ENCODE measurements at places on chromosomes 2 and 18.

- DNase-seq = no peak
Observed at GRCh38 chr2:192091476-192091875, 103.3 kb downstream of the TMEFF2 start.

DNA sequence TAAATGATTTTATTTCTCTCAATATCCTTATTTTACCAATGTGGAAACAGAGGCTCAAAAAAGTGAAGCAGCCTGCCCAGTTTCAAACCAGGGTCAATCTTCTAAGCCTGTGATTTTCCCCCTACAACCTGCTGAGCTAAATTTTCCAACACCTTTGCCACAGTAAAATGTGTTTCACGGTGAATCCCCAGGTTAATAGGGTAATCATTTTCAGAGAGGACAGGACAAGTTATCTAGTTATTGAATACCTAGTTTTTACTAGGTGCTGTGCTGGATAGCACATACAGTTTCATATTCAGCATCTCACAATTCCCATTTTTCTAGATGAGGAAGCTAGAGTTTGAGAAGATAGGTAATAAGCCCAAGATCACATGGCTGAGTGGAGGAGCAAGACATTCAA is 236.6 kb downstream of the PTH2R start:
- no peak for DNase-seq

DNA sequence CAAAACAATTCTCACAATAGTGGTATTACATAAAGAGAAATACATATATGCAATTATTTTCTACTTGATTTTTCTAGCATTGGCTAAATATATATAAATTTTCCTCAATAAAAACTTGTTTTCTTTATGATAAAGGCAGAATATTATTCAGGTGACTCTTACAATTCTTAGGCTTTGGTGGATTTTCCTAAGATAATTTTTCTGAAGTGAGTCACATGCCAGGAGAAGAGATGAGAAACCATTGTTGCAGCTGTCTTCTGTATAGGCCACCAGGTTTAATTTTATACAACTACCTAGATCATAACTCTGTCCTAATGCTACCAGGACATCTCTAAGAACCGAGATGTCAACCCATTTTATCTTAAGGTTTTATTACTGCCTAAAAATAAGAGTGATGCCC is 552.4 kb upstream of the CDH2 start:
- DNase-seq = peak; percentile 64

GRCh38 chr2:240614391-240614790 is 10.9 kb upstream of the GPR35 start:
- no peak for DNase-seq

DNA sequence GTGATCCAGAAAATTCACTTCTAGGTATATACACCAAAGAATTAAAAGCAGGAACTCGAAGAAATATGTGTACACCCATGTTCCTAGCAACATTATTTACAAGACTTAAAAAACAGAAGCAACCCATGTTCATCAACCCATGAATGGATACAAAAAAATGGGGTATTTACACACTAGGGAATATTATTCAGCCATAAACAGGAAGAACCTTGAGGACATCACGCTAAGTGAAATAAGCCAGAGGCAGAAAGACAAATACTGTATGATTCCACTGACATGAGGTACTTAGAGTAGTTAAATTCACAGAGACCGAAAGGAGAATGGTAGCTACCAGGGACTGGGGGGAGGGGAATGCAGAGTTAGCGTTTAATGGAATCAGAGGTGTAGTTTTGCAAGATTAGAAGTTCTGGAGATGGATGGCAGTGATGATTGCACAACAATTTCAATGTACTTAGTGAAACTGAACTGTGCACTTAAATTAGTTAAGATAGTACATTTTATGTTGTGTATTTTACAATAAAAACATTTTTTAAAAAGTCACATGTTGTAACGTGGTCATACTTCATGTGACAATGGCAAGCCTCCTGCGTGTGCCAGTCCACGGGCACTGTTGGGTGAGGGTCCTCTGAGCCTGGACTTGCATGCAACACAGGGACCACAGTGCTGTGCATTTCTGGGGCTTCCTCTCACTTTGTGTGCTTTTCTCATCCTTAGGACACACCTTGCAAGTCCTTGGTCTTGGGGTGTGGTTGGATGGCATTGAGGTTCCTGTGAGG is 206.1 kb upstream of the HDAC4 start:
- DNase-seq = no peak

DNA sequence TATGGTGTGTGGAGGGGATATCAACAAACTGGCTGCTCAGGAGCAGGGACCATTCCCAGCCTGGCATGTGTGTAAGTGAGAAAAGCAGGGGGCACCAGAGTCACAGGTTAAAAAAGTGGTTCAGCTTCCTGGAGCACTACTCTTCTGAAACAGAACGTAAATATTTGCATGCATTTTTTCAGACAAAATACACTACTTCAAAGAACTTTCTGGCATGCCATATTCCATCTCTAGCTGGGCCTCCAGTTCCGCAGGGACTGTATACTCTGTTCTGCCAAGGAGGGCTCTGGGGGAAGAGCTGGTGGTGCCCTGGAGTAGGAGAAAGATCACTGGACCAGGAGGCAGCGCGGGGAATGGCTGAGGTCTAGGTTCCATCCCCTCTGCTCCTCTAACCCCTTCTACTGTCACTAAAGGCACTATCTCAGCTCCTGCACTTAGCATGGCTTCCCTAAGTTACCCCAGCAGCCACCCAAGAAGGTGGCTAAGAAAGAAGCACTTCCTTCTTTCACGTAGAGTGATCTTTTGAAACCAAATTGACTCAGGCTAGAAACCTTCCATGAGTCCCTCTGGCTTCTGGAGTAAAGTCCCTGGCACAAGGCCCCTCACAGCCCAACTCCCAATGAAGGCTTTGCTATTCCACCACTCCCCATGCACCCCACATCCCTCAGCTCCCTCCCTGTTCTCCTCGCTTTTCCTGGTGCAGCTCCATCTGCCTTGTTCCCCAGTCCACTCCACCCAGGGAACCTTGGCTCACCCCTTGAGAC is 57.6 kb upstream of the CABLES1 start:
- peak; percentile 26 for DNase-seq

DNA sequence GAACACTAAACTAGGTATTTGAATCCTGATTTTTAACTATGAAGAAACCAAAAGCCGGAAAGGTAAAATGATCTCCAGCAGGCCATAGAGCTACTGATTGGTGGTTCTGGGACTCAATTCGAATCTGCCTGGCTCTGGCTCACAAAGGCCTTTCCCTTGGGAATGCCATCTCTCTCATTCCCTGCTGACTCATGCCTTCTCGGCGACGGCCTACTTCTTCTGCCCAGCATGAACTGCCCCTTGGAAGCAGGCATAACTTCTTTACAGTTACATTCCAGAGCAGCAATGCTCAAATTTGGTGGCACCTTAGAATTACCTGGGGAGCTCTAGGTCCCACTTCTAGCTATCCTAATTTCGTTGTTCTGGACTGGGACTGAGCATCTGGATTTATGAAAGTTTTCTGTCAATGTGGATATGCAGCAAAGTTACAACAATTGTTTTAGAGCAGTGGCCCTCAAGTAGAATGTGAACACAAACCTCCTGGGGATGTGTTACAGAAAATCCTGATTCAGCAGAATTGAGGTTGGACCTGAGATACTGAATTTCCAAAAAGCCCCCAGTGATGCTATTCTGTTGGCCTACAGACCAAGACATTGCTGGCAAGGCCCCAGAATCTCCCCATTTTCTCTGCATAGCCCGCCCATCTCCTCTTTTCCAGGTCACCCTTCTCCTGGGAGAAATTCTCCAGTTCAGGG is 261.1 kb downstream of the CNTNAP5 start:
- DNase-seq = no peak

DNA sequence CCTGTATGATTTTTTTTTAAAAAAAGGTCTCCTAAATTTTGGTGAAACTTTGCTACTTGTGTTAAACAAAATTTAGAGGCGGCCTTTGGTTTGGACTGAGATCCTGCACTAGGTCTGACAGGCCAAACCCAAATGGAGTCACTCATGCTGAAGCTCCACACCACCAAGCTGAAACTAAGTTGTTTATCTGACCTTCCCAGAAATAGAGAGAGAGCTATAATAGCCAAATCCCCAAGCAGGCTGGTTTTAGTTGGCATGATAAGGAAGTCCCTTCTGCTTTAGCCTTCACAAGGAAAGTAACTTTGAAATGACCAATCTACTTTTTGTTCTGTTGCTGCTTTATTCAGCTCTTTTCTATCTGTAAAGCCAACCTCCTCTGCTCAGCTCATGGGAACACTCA is 17.1 kb upstream of the THUMPD2 start:
- no peak for DNase-seq

GRCh38 chr18:21669736-21670285 is 34.8 kb downstream of the ABHD3 start:
- peak; percentile 44 for DNase-seq

DNA sequence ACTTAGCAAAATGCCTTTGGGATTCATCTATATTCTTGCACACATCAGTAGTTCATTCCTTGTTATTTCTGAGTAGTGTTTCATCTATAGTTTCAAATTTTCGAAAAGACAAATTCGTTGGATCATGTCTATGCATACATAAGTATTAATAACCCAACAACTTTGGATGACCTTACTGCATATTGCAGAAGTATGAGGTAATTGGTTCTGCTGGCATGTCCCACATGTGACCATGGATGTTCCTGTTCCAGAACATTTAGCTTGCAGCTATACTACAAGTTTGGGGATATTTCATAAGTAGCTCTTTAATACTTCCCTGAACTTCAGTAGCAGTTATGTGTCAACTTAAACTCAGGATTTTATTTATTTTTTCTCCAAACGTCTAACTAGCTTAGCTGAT is 44.9 kb downstream of the APLF start:
- DNase-seq = no peak

DNA sequence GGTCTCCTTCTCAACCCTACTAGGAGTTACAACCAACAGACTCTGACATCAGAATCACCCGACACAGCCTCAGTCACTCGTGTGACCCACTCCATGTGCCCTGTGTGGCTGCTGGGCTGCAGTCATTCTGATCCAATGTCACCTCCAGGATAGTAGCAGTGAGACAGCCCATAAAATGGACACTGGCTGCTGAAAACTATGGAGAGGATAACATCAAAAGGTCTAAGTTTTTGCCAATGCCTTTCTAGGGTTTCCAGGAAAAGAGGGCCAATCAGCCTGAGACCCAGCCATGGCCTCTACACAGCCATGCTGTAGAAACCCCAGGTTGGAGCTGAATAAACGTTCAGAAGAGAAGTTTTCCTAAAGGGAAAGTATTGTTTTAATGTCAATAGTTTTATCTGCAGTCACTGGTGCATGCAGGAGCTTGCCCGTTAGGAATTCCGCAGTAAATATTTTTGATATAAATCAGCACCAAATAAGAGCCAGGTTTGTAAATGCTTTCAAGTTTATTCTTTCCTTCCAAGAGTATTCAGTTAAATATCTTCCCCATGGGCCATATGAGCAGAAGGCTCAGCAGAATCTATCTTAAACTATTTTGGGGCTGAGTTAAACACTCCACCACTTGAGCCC is 92.2 kb upstream of the PID1 start:
- peak; percentile 56 for DNase-seq

- DNase-seq = no peak
Observed at GRCh38 chr2:98036349-98037000, 40.7 kb upstream of the TMEM131 start.

DNA sequence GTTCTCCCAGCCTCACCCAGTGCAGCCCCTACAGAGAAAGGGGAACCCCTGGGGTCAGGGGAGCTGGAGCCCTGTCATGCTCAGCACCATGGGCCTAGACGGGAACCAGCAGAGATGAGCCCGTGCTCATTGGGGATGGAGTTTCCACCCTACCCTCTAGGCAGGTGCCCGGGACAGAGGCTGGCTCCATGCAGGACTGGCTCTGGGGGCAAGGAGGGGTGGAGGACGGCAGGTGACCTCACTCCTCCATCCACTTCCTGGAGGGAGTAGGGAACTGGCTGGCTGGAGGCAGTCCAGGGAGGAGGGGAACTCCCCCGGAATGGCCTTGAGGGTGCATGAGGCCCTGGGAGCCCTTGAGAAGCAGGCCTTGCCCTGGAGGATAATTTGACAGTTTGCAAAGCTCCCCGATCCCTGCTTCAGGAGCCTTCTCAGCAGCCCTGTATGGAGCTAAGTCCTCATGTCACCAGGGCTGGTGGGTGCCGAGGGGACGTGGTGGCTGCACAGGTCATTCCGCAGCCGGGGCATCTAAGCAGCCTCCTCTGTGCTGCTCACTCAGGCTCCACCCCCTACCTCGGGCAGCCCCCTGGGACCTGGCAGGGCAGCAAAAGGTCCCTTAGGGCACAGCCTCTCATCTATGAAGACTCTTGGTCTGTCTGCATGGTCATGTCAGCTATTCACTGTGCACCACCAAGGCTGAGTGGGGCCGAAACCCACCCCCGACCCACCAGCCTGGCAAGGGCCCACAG is 2.1 kb downstream of the NEURL3 start:
- peak; percentile 15 for DNase-seq

DNA sequence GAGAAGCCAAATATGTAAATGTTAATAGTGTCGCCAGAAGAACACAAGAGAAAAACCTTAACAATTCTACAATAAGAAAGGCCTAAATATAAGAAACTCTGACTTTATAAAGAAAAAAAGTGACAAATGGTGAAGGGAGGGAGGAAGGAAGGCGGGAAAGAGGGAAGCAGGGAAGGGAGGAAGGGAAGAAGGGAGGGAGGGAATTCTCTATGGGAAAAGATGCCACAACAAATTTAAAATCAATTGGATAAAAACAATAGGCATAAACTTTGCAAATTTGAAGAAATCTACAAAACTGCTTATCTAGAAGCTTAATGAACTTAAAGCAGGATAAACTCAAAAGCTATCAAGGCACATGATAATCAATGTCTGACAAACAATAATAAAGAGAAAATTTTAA is 16.9 kb downstream of the NBAS start:
- no peak for DNase-seq

GRCh38 chr2:37904993-37905392 is 20.1 kb upstream of the RMDN2 start:
- no peak for DNase-seq

GRCh38 chr2:216714376-216714775 is 19.0 kb upstream of the IGFBP5 start:
- peak; percentile 84 for DNase-seq

- no peak for DNase-seq
Observed at GRCh38 chr18:41410006-41410405, 545.0 kb upstream of the PIK3C3 start.

- no peak for DNase-seq
Observed at GRCh38 chr2:103780088-103780702, 1018.4 kb downstream of the TMEM182 start.

DNA sequence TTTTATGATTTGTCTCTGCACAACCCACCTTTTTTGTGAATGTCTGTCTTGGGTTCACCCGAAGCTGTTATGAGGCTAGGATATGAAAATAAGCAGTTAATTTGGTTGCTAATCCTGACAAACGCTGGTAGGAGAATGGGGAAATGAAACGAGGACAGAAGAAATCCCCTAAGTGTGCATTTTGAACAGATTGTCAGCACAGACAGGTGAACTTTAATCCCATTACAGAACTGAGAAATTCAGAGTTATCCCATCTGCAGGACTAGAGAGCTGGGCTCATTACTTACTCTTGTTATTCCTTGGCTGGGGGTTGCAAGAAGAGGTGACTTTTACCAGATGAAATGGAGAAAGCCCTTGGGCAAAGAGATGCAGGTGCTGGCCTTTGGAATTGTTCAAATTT is 123.3 kb upstream of the NYAP2 start:
- no peak for DNase-seq

GRCh38 chr2:97740590-97741182 is 27.3 kb downstream of the ZAP70 start:
- DNase-seq = peak; percentile 31

Data from EL (cell line).